ENCODE measurements at places on chromosomes 5 and 9.

- no peak for DNase-seq
Observed at GRCh38 chr9:134538856-134539566, 102.6 kb upstream of the COL5A1 start.

GRCh38 chr9:27384262-27385014, 87.5 kb upstream of the EQTN start:
- no peak for DNase-seq

DNA sequence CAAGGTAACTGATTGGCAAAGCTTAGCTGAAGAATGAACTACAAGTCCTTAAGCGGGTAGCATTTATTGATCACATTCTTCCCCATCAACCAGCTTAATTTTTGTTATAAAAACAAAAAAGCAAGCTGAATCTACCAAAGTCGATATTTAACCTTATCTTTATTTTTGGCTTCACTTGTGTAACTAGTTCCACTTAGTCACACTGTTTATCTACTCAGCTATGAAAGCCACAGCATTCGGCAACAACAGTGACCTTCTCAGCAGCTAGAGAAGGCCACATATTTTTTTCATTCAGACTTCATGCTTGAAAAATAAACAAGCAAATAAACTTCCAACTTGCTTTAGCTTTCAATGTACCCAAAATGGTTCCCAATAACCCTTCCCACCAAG, 69.4 kb downstream of the KLHL3 start:
- no peak for DNase-seq

DNA sequence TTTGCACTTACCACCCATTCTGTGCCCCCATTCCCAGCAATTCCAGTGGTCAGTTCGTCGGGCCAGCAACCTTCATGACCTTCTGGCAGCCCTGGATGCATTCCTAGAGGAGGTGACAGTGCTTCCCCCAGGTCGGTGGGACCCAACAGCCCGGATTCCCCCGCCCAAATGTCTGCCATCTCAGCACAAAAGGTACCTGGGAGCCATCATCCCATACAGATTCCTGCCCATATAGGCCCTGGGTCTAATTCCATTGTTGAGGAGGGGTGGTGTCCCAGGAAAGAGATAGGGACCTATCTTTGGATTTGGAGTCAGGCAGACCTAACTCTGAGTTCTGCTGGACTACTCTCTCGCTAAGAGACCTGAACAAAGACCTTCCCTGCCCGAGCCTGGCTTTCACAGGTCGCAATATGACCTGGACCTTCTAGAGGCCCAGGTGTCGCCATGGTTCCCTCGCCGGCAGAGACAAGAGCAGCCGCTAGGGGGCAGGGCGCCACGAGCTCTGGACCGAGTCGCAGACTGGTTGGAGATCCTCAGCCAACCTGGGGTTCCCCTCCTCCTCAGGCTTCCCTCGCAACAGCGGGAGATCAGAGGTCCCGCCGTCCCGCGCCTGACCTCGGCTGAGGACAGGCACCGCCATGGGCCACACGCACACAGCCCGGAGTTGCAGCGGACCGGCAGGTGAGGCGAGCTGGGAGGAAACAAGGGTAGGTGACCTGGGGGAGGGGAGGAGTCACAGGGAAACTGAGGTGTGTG, 3.1 kb downstream of the SLC4A9 start:
- DNase-seq = peak; percentile 60

- DNase-seq = no peak
Observed at GRCh38 chr9:93869863-93870262, 85.3 kb downstream of the BARX1 start.
